Heart left ventricle (tissue), 16 donors: ENCODE measurements at places on chromosomes 5 and 9. TPM values are rescaled to one million over a fixed set of nuclear protein-coding genes. Genes with fewer than 3 reads are reported as not detected.

DNA sequence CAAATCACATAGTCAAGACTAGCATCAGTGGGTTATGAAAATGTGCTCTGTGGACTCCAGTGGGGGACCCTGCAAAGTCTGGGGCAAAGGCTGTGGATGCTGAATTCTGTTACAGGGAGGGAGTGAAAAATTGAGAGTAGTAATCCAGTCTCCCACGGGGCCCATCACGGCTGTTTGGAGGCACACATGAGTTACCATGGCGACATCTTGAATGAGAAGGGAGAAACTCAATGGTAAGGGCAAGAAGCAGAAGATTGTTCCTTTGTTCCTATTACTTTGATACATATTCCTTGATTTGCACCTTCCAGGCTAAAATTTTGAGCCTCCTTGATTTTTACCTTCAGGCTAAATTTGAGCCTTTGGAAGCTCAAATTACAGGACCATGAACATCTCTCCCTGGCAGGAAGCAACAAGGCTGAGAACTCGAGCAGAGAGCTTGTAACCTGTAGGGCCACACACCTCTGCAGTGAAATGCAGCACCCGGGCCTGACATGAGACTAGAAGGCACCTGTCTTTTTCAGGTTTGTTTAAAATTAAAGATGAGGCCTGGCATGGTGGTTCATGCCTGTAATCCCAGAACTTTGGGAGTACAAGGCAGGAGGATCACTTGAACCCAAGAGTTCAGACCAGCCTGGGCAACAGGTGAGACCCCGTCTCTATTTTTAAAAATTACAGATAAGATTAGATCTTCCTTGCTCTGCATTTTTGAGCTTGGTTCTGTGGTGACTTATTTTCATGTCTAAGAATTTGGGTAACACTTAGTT lies 31.0 kb upstream of the ZFR start:
- DNase-seq, result no peak

DNA sequence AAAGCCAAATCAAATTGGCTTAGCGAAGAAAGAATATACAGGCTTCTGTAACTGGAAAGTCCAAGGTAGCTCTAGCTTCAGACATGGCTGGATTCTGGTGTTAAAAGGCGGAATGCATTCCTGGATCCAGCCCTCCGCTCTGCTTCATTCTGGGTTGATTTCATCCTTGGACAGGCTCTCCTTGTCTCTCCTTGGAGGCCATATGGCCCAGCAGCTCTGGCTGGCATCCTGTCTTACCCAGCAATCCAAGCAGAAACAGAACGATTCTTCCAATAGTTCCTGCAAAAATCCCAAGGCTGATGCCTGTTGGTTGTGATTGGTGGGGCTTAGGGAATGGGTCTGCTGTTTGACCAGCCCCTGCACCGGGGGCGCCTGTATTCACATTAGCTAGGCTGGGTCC lies 37.0 kb upstream of the SAP30L start:
- DNase-seq, result no peak

- DNase-seq, result peak; percentile 33
Observed at GRCh38 chr5:173012882-173013281, 29.3 kb downstream of the ATP6V0E1 start.

GRCh38 chr9:17970277-17970676 lies 391.4 kb downstream of the SH3GL2 start:
- no peak for DNase-seq

GRCh38 chr9:5326893-5327548 lies 12.7 kb downstream of the RLN1 start:
- no peak for DNase-seq

DNA sequence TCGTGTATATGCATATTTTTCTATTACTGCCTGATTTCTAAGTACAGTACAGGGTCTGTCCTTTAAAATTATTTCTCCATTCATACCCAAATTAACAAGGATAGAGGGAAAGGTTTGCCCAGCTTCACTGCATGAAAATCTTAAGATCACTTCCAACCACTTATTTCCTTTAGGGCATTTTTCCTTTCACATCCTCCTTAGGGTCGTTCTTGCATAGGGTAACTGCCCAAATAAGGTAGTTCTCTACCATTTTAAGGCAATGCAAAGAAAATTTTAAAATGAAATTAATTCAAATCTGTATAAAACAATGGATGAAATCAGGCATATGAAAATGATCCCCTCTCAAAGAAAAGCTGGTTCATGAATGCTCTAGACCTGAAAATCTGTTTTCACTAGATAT lies 4.1 kb upstream of the CDC20B start:
- no peak for DNase-seq

AJM1 gene
- 2.8 TPM for polyA plus RNA-seq

KLF4 gene
- polyA plus RNA-seq, result 22.2 TPM

PCDHGA4 gene
- polyA plus RNA-seq, result 5.1 TPM

GSN gene
- 379 TPM for polyA plus RNA-seq

HTR1A gene
- not detected for polyA plus RNA-seq
